CD8-positive, alpha-beta T cell (primary cell): ENCODE measurements at places on chromosomes 16 and 17. TPM values are rescaled to one million over a fixed set of nuclear protein-coding genes. Genes with fewer than 3 reads are reported as not detected.

KRTAP16-1 gene
- 1.00 TPM for total RNA-seq

CSH1 gene
- total RNA-seq, result not detected

TMEM235 gene
- not detected for total RNA-seq

NETO2 gene
- total RNA-seq, result 0.44 TPM

ASPA gene
- total RNA-seq, result not detected

TBX4 gene
- total RNA-seq, result not detected

ARL4D gene
- 4.1 TPM for total RNA-seq

DVL2 gene
- 46.9 TPM for total RNA-seq

ZACN gene
- total RNA-seq, result 2.0 TPM

ALDOA gene
- 359 TPM for total RNA-seq

HP gene
- total RNA-seq, result not detected

SKA2 gene
- total RNA-seq, result 2.9 TPM

GRCh38 chr16:75088216-75088615 lies 28.4 kb downstream of the LDHD start:
- DNase-seq, result no peak

- DNase-seq, result peak; percentile 73
Observed at GRCh38 chr17:6421700-6422604, 13.0 kb downstream of the AIPL1 start.

- no peak for DNase-seq
Observed at GRCh38 chr16:78321620-78322360, 222.3 kb downstream of the WWOX start.

DNA sequence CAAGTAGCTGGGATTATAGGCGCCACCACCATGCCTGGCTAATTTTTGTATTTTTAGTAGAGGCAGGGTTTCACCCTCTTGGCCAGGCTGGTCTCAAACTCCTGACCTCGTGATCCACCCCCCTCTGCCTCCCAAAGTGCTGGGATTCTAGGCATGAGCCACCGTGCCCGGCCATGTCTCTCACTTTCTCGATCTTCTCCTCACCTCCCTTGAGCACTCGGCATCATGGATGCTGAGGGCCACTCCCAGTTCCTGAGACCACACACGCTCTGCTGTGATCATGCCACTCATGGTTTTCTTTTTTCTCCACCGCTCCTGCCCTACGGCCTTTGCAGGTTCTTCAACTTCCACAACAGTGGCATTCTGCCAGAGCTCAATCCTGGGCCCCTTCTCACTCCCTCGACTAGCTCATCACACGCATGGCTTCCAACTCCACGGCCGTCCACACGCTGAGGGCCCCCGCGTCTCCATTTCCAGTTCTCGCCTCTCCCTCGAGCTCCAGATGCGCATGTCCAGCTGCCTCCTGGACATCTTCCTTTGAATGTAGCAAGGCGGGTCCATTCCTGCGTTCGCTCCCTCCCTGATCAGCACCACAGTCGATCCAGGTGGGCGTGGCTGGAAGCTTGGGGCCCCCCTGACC lies 5.5 kb upstream of the NCBP3 start:
- DNase-seq, result no peak

- no peak for DNase-seq
Observed at GRCh38 chr16:54504372-54504771, 217.8 kb upstream of the IRX3 start.

DNA sequence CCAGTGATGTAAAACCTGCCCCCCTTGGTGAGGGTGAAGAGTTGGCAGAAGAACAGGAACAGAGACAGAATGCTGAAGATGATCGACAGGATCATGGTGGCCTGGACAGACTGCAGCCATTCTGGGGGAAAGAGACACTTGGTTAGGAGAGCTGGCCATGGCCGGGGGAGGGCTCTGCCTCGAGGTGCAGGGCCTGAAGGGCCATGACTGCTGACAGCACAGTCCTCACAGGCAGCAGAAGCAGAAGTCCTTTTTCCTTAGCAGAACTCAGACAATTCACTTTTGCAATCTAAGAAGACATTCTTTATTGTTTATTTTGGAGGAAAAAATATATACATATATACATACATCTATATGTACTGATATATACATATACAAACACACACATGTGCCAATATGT lies 25.6 kb downstream of the PMP22 start:
- no peak for DNase-seq

- peak; percentile 56 for DNase-seq
Observed at GRCh38 chr16:71499775-71500364, 10.7 kb upstream of the ZNF19 start.

- DNase-seq, result peak; percentile 22
Observed at GRCh38 chr17:81685108-81685507, 1.3 kb downstream of the HGS start.

DNA sequence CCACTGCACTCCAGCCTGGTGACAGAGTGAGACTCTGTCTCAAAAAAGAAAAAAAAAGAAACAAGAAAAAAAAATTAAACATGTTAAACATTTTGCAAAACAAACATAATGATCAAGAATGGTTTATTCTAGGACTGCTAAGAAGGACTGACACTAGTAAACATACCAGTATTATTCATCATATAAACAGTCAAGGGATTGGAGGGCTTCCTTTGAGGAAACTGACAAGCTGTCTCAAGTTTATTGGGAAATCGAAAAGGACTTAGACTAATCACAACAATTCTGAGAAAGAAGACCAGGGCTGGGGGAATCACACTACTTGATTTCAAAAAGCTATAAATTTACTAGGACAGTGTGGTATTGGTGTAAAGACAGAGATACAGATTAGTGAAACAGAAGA lies 75.5 kb downstream of the MYH10 start:
- no peak for DNase-seq

GRCh38 chr16:56222474-56222997 lies 31.2 kb downstream of the GNAO1 start:
- DNase-seq, result no peak

- DNase-seq, result no peak
Observed at GRCh38 chr16:72109966-72110530, 16.4 kb downstream of the DHX38 start.

DNA sequence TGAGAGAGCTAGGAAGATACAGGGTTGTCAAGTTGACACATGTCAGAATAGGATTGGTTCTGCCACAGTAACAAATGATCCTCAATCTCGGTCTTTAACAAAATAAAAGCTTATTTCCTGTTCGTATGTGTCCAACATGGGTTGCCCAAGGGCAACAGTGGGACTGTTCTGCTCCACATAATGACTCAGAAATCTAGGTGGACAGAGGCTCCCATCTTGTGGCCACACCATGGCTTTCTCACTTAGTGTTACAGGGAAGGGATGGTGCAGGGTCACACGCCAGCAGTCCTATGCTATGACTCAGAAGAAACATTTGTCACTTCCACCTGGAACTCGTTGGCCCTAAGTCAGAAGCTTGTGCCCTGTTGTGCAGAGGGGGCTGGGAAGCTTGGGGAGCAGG lies 364.9 kb downstream of the SNX29 start:
- DNase-seq, result no peak

GRCh38 chr16:11180489-11180888 lies 75.5 kb downstream of the SOCS1 start:
- DNase-seq, result no peak

GRCh38 chr17:39186481-39187002 lies 10.9 kb downstream of the CACNB1 start:
- no peak for DNase-seq

DNA sequence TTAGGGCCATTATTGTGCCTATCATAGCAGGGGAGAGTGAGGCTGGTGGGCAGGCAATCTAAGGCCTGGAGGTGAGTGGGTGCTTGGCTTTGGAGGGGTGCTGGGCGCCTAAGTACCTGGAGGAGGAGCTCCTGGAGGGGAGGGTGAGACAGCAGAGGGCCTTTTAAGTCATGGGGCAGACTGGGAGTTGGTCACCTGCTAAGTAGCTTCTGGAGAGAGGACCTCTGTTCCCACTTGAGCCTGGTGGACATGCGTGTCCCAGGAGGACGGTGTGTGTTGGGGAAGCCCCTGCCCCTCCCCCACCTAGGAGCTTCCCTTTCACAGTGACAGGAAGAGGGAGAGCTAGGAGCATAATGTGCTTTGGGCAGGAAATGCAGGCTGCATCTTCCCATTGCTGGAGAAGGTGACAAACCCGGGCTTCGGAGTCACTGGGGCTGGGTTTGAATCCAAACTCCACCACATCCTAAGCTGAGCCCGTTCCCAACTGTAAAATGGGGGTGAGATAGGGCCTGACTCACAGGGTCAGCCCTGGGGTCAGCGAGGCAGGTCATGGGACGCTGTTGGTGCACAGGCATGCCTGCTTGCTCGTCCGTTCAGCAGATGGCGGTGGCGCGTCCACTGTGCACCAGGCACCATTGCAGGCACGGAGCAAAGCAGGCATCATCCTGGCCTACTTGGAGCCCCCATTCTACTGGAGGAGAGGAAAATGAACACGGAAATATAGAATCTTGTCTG lies 37.9 kb downstream of the CMIP start:
- DNase-seq, result no peak

DNA sequence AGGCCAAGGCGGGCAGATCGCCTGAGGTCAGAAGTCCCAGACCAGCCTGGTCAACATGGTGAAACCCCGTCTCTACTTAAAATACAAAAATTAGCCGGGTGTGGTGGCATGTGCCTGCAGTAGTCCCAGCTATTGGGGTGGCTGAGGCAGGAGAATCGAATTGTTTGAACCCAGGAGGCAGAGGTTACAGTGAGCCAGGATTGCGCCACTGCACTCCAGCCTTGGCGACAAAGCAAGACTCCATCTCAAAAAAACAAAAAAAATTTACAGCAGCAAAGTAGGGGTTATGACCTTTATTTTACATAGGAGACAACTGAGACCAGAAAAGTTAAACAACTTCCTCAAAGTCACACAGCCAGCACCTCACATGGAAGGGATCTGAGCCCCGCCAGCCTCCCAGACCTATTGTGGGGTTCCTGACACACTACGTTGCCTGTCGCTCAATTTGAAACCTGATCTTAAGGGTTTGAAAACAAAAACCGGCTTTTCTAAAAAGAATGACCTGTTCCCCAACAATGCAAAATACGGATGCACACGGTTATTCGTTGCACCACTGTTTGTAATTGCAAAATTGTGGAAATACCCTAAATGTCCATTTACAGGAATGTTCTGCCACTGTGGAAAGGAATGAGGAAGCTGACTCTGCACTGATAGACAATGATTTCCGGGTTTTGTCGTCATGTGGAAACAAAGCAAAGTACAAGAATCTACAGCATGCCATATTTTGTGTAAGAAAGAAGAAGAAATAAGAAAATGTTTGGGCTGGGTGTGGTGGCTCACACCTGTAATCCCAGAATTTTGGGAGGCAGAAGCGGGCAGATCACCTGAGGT lies 77.2 kb downstream of the CNGB1 start:
- DNase-seq, result no peak

DNA sequence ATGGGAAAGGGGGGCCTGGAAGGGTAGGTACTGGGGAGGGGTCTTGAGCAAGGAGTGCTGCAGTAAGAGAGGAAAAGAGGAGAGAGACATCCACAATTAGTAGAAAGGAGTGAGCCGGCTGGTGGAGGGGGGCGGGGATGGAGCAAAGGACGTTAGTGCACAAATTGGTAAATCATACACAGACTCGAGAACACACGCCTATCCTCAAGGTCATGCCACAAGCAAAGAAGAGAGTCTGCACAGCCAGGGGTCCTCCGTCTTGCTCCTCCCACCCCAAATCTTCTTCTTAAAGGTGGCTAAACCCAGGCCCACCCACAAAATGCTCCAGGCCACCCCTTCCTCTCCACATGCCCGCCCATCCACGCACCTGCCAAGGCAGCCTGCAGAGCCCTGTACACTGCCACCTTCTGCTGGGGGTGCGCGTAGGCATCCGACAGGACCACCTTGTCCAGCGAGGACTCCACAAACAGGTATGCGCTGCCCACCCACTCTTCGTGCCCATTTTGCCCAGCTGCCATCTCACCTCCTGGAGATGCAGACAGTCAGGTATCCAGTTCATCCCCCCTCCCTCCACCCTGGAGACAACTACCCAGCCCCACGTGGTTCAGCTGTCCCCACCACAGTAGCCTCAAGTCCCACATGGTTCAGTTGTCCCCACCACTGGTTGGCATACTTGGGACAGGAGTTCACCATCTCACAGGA lies 3.4 kb downstream of the TRADD start:
- no peak for DNase-seq

- peak; percentile 56 for DNase-seq
Observed at GRCh38 chr16:8931859-8932258, 31.8 kb downstream of the USP7 start.

DNA sequence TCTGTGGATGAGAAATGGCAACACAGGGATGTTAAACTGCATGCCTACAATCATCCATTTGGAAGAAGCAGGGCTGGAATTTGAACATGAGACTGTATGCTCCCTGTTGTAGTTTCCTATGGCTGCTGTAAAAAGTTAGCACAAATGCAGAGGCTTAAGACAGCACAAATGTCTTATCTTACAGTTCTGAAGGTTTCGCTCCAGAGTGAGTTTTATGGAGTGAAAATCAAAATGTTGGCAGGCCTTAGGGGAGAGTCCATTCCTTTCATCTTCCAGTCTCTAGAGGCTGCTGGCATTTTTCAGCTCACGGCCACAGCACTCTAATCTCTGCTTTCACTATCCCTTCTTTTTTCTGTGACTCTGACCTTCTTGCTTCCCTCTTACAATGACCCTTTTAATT lies 660.1 kb downstream of the WWOX start:
- no peak for DNase-seq

DNA sequence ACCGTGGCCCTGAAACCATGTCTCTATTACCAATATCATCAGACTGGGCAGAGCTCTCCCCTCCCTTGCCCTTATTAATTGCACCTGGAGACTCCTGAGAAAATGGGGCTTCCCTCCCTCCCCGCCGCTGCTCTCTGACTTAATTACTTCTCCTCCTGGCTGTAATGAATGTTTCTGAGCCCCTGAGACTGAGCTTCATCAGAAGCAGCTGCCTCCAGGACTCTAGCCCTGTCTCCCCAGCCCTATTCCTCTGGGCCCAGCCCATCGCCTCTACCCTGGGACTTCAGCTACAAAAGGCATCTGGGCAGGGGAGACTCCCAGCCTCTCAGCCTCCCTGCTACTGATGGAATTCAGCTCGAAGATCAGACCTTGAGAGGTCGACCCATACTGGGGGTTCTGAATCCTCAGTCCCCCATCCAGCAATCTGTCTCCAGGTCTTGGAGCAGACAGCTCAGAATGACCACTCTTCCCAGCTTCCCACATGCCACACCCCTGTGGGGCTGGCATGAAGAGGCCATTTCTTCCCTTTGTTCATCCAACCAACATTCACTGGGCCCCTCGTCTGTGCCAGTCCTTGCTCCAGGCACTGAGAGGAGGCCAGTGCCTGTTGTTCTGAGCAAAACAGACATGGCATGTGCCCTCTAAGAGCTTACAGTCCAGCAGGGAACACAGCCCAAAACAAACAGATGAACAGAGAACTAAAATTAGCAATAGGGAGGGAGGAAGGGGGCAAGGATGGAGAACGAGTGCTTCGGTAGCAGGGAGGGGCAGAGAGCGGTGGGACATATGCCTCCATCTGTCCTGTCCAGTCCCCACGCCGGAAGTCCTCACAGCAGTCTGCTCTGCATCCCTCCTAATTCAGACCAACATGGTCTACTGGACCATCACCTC lies 17.0 kb upstream of the NAGS start:
- no peak for DNase-seq

GRCh38 chr17:59754552-59754951 lies 47.1 kb downstream of the VMP1 start:
- no peak for DNase-seq

- DNase-seq, result peak; percentile 53
Observed at GRCh38 chr16:24041834-24042631, 206.2 kb downstream of the PRKCB start.
